Fibroblast of lung (primary cell): ENCODE measurements at places on chromosomes 6 and 20. TPM values are rescaled to one million over a fixed set of nuclear protein-coding genes. Genes with fewer than 3 reads are reported as not detected.

PRELID3B gene
- total RNA-seq = 89.9 and 127 TPM in 2 replicates

TXLNB gene
- total RNA-seq = 1.2 and 1.5 TPM in 2 replicates

SLC4A11 gene
- total RNA-seq = 0.51 and 1.7 TPM in 2 replicates

CCN6 gene
- not detected in 2 replicates for total RNA-seq

KCNS1 gene
- 0.26 and 0.50 TPM in 2 replicates for total RNA-seq

RAET1L gene
- total RNA-seq = not detected in 2 replicates

ZBTB9 gene
- total RNA-seq = 4.1 and 4.9 TPM in 2 replicates

EMILIN3 gene
- 0.17 TPM in 1 of 2 replicates, not detected in the other for total RNA-seq

NKX2-4 gene
- not detected in 2 replicates for total RNA-seq

EPHA7 gene
- under 0.01 TPM in 1 of 2 replicates, not detected in the other for total RNA-seq

DEFB132 gene
- not detected in 2 replicates for total RNA-seq

MLN gene
- total RNA-seq = not detected in 2 replicates

GRM1 gene
- total RNA-seq = under 0.01 and 0.17 TPM in 2 replicates

NRSN1 gene
- total RNA-seq = not detected in 2 replicates

CUL9 gene
- 27.0 and 32.2 TPM in 2 replicates for total RNA-seq

STX11 gene
- total RNA-seq = 0.26 and 0.33 TPM in 2 replicates

RSPH3 gene
- 3.6 and 5.9 TPM in 2 replicates for total RNA-seq

CAP2 gene
- 2.6 and 8.6 TPM in 2 replicates for total RNA-seq

ARHGAP40 gene
- total RNA-seq = not detected in 2 replicates

PRPF6 gene
- 52.0 and 55.2 TPM in 2 replicates for total RNA-seq

CGA gene
- total RNA-seq = not detected in 2 replicates

METTL24 gene
- total RNA-seq = 2.6 TPM in 2 replicates

SMPDL3A gene
- 19.8 and 51.4 TPM in 2 replicates for total RNA-seq

RAB32 gene
- 114 and 131 TPM in 2 replicates for total RNA-seq

SULF2 gene
- total RNA-seq = 9.6 and 28.0 TPM in 2 replicates

GSTA2 gene
- not detected in 2 replicates for total RNA-seq

PNLDC1 gene
- not detected in 2 replicates for total RNA-seq

OPRL1 gene
- 2.6 and 4.1 TPM in 2 replicates for total RNA-seq

TMEM200A gene
- 44.2 and 51.7 TPM in 2 replicates for total RNA-seq

RAMACL gene
- total RNA-seq = 2.3 and 5.0 TPM in 2 replicates

IL20RA gene
- total RNA-seq = 0.33 and 0.77 TPM in 2 replicates

NEU1 gene
- total RNA-seq = 100 and 109 TPM in 2 replicates

SIRPG gene
- not detected in 2 replicates for total RNA-seq

SLC35B2 gene
- 57.0 and 88.4 TPM in 2 replicates for total RNA-seq

RXRB gene
- 20.0 and 25.9 TPM in 2 replicates for total RNA-seq

GPLD1 gene
- under 0.01 TPM in 2 replicates for total RNA-seq

AURKA gene
- 4.9 and 27.7 TPM in 2 replicates for total RNA-seq

CLPSL1 gene
- total RNA-seq = not detected in 2 replicates

RIPOR2 gene
- total RNA-seq = 0.51 and 3.6 TPM in 2 replicates

NRN1 gene
- total RNA-seq = under 0.01 TPM in 1 of 2 replicates, not detected in the other

C6orf62 gene
- 72.9 and 103 TPM in 2 replicates for total RNA-seq

BMP7 gene
- under 0.01 TPM in 1 of 2 replicates, not detected in the other for total RNA-seq

TMX4 gene
- total RNA-seq = 20.5 and 23.6 TPM in 2 replicates

JPH2 gene
- total RNA-seq = 0.51 and 0.66 TPM in 2 replicates

MED23 gene
- total RNA-seq = 24.7 and 27.4 TPM in 2 replicates

PGK2 gene
- total RNA-seq = not detected in 2 replicates

RAB44 gene
- total RNA-seq = under 0.01 TPM in 2 replicates

C20orf96 gene
- 3.9 and 4.8 TPM in 2 replicates for total RNA-seq

MEP1A gene
- total RNA-seq = not detected in 2 replicates

ZNF391 gene
- 1.3 and 2.8 TPM in 2 replicates for total RNA-seq

ENPP5 gene
- 2.3 and 2.5 TPM in 2 replicates for total RNA-seq

MICA gene
- 28.5 and 85.2 TPM in 2 replicates for total RNA-seq

OPN5 gene
- not detected in 2 replicates for total RNA-seq

VIP gene
- total RNA-seq = not detected in 2 replicates

PRDM13 gene
- not detected in 2 replicates for total RNA-seq

MCM8 gene
- total RNA-seq = 3.1 and 5.4 TPM in 2 replicates

PTGIS gene
- total RNA-seq = 41.5 and 79.1 TPM in 2 replicates

UST gene
- 19.5 and 20.0 TPM in 2 replicates for total RNA-seq

GOPC gene
- 42.1 and 45.4 TPM in 2 replicates for total RNA-seq

ADGRF1 gene
- not detected in 2 replicates for total RNA-seq
